ENCODE measurements at places on chromosomes 4 and X.

- no peak for DNase-seq
Observed at GRCh38 chrX:19975845-19976244, 15.0 kb downstream of the BCLAF3 start.

DNA sequence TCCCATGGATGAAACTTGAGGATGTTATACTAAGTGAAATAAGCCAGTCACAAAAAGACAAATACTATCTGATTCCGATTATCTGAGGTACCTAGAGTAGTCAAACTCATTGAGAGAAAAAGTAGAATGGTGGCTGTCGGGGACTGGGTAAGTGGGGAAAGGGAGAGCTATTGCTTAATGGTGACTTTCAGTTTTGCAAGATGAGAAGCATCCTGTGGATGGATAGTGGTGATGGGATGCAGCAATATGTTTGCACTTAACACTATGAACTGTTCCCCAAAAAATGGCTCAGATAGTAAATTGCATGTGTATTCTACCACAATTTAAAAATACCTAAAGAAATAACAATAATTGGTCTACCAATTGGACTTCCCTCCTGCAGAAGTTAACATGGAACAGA lies 181.5 kb downstream of the SHROOM3 start:
- DNase-seq, result no peak

DNA sequence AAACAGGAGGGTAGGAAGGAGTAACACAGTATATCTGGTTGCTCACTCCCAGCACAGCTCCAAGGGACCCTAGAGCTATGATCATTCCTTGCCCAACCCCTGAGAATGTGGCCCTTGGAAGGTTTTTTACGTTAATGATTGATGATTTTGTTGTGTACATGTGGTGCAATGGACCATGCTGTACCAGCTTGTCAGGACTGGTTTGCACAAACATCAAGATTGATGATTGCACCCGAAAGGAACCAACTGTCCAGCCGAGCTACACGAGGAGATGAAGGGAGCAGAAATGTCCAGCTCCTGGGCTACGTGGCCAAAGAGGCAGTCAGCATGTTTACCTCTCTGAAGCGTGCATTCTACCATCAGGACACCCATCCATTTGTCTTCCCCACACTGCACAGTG lies 83.2 kb upstream of the USP9X start:
- DNase-seq, result no peak

GRCh38 chr4:87046121-87046551 lies 111.3 kb downstream of the AFF1 start:
- peak; percentile 87 for DNase-seq

- DNase-seq, result no peak
Observed at GRCh38 chrX:96883608-96884007, at the start of gene RPA4. Gene RPA4, plus strand, starts transcription at chrX:96883908. Its CDS starts 403 bp downstream, at chrX:96884311.

DNA sequence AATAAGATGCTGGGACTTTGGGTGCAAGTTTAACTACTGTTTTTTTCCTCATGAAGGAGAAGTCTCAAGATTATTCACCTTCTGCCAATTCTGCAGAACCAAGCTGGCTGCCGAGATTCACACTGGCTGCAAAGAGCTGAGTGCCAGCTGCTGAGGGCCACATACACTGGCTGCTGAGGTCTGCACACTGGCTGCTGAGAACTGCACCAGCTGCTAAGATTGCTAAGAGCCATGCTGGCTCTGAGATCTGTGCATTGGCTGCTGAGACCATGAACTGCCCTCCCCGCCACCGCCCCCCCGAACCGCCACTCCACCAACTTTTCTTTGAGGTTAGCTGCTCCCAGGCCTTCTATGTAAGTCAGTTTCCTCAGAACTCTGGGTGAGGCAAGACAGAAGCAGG lies 330.3 kb downstream of the CBLL2 start:
- no peak for DNase-seq

DNA sequence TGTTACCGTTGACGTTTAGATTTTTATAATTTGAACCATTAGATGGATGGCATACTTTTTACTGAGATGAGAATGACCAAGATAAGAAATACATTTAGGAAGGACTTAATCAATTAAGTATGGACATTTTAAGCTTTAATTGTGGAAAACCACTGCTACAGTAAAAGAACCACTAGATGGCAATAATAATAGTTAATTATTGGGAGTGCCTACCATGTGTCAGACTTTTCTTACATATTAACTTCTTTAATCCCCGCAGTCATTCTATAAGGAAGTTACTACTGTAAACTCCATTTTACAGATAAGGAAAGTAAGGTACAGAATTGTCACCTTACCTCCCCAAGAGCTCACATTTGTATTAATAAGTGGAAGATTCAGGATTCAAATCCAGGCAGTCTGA lies 48.5 kb upstream of the MYOZ2 start:
- DNase-seq, result no peak

GRCh38 chr4:24966076-24966475 lies 53.2 kb upstream of the CCDC149 start:
- no peak for DNase-seq

DNA sequence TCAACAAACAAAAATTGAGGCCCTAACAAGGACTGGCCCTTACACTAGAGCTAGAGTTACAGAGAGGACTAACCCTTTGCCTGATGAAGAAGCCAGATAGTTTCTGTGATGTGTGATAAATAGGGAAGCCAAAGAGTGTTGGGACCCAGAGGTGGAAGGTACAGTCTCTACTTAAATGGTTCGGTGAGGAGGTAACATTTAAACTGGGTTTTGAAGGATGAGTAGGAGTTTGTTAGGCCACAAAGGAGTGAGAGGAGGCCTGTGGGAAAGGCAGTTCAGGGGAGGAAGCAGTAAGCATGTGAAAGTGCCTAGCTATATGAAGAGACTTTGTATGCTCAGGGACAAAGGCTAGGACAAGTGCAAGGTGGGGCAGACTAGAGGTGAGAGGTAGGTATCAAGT lies 23.8 kb upstream of the LIMCH1 start:
- no peak for DNase-seq

- DNase-seq, result no peak
Observed at GRCh38 chr4:28886934-28887333, 1833.2 kb upstream of the PCDH7 start.

All from fibroblast of upper back skin (primary cell).